ENCODE measurements at places on chromosomes 13 and 19.

- DNase-seq = peak; percentile 13
These were observed 35.9 kb downstream of the OXGR1 start for GRCh38 chr13:96958286-96958891.

DNA sequence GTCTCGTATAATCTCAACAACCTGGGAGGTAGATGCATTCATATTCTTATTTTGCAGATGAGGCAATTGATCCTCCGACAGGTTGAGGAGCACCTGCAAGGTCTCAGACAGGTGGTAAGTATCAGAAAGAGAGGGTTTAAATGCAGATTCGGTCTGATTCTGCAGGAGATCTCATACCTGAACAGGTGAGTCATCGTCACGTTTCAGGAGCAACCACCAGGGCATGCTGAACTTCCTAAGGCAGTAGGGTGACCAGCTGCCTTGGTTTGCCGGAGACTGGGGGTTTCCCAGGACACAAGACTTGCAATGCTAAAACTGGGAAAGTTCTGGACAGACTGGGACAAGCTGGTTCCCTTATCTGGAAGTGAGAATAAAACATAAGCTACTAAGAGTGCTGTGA is 68.8 kb upstream of the TSHZ3 start:
- no peak for DNase-seq

DNA sequence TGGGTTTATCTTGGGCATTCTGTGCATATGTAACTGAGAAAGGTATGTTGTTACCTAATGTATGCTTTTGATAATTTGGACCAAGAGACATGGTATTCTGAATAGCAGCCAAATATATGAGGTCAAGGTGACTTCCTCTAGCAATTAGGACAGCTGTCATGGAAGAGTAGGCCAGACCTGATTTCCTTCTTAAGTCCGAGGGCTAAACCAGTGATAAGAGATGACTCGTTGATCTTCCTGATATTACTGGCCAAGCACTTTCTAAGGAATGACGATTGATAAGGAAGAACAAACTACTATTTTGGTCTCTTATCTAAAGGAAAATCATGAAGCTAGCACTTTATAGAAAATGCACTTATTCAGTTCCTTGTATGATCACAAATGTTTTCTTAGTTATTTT is 42.7 kb downstream of the ARHGAP35 start:
- no peak for DNase-seq

DNA sequence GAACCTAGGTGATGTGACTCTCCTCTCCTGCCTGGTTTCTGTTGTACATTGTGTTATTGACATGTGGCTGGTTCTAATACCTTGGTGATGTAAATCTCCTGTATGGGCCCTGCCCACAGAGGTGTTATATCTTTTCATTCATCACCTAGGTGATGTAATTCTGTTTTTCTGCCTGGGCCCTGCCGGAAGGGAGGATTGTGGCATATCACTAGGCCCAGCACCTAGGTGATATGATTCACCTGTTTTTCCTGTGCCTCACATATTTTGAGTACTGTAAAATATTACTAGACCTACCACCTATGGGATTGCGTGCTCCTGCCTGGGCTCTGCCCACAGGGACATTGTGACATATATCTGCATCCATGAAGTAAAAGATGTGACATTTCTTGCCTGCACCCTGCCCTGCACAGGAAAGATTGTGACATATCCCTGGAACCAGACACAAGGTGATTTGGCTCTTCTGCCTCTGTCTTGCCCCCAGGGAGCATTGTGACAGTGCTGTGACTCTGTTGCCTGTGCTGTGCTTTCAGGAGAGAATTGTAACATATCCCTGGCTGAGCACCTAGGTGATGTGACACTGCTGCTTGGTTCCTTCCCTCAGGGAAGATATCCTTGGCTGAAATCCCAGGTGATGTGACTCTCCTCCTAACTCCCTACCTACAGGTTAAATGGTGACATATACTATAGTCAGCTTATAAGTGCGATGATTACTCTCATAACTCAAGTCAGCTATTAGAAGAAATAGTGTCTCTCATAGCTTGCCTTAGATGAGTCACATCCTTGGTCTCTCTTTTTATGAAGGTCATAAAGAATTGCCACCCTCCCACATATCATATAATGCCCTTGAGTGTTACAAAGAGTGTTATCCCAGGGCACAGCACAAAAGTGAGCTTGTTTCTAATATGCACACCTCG is 13.3 kb upstream of the ZNF681 start:
- DNase-seq = no peak

GRCh38 chr13:26280822-26281221 is 26.9 kb downstream of the CDK8 start:
- no peak for DNase-seq

DNA sequence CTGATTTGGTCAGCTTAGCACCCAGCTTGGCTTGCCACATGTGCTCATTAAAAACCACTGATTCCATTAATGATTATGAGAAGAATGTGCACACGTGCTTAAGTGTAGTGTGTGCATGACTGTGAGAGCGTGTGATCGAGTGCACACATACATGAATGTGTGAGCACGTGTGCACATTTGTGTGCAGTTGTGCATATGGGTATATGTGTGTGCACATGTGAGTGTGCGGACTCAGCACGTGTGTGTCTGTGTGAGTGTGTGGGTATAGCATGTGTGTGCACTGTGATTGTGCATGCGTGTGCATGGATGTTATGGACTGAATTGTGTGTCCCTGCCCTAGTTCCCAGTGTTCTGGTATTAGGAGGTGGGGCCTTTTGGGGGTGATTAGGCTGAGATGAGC is 202.1 kb upstream of the ZNF536 start:
- no peak for DNase-seq

DNA sequence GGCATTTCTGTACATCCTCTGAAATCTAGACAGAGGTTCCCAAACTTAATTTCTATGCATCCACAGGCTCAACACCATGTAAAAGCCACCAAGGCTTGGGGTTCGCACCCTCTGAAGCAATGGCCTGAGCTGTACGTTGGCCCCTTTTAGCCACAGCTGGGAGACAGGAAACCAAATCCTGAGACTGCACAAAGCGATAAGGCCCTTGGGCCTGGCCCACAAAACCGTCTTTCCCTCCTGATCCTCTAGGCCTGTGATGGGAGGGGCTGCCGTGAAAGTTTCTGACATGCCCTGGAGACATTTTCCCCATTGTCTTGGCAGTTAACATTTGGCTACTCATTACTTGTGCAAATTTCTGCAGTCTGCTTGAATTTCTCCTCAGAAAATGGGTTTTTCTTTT is 766.4 kb downstream of the GPC5 start:
- DNase-seq = no peak

DNA sequence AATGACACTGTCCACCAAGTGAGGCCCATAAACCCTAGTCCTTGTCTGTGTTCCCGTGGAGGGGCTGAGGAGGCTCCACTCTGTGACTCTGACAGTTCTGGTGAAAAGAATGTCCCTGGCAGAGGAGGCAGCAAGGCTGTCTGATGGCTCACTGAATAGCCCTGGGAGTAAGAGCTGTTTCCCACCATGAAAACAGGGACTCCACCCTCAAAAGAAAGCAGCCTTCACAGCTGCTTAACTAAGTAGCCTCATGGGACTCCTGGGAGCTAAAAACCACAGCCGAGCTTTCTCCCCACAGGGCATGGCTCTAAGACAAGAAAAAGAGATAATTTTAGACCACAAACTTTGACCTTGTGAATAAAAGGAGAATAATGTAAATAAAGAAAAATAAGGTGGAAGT is 135.1 kb upstream of the FRY start:
- DNase-seq = peak; percentile 27

DNA sequence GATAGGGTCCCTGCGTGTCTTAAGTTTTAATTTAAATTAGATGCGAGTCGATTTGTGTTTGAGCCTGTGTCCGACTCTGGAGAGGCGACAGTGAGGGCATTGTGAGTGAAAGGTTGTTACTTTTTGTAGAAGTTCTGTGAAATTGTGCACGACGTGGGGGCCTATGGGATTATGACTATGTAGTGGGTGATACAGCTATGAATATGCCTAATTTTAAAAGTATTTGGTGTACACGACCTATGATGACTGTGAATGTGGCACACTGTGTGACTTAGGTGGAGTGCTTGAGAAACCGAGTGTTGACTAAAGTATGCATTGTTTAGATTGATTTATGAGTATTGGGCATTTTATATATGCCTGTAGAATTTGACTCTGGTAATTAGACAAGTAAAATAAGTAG is 646 bp downstream of the ZNF567 start:
- DNase-seq = peak; percentile 16

GRCh38 chr19:7916103-7916954 is 1.7 kb downstream of the TGFBR3L start:
- peak; percentile 60 for DNase-seq

DNA sequence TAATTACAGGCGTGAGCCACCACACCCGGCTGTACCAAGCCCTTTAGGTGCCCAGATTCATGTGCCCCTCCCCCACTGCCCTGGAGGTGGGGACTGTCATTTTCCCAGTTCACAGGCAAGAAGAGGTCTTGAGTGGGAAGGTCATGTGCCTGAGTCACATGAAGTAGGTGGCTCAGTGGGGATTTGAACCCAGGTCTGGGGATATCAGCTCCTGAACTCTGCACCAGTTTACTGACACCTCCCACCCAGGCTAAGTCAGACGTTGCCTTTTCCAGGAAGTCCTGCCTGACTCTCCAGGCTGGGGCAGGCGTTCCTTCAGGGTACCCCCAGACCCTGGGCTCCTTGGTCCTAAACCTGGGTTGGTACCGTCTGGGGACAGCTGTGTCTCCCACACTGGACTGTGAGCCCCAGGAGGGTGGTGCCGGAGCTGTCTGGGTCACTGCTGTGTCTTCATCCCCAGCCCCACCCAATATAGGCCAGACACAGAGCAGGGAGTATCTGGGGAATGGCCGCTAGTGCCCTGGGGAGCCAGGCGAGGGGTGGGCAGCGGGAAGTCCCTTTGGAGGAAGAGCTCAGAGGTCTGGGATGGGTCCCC is 8.6 kb downstream of the VASP start:
- DNase-seq = no peak

DNA sequence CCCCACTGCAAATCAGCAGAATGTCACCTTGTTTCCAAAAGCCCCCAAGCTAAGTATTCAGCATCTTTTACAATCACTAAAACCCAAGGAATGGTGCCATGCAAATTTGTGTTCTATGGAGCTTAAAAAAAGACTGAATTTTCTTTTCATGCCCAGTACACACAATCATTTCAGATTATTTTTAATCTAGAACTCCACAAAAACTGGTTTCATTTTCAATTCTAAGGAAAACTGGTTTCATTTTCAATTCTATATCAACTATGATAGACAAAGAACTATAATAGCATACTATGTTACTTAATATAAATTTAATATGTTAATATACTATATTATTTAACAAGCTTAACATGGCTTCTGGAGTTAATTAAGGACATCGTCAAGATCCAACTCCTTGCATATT is 88.4 kb upstream of the DOCK9 start:
- no peak for DNase-seq

DNA sequence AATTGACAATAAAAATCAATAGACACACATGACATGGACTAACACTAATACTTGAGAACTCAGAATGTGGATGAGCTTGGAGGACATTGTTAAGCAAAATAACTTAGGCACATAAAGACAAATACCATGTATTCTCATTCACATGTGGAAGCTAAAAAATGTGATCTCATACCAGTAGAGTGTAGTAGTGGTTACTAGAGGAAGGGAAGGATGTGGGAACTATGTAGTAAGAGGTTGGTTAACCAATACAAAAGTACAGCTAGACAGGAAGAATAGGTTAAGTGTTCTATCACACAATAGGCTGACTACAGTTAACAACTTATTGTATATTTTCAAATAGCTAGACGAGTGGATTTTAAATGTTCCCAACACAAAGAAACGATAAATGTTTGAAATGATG is 415.8 kb upstream of the KLF12 start:
- DNase-seq = no peak

GRCh38 chr19:20470345-20471135 is 95.0 kb downstream of the ZNF737 start:
- no peak for DNase-seq

- no peak for DNase-seq
These were observed 73.5 kb upstream of the IRS2 start for GRCh38 chr13:109859898-109860297.

DNA sequence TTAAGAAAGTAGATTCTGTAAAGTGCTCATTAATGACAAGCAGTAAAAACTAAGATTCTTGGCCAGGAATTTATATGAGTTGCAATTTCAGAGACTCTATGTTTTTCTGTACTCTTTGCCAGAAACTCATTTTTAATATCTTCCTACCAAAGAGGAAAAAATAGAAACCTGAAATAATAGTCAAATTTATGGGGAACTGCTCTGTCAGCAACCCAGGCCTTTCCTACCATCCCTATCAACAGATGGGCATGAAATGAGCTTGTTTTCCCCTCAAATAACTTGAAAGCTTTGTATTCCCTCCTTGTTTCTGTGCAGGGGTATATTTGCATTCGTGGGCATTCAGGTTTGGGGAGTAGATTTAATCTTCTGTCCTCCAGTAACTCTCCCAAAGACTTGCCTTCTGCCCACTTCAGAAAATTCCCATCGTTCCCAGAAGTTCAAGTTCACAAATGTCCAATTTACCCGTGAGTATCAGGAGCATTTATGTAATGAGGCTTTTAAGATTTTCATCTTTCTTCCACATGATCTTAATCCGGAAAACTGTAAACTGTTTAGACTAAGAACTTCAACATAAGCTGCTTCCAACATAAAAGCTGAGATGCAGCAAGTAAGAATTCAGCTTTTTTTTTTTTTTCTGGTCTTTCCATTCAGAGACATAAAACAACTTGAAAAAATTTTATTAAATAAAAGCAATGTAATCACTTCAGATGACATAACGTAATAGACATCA is 363.1 kb downstream of the EFNB2 start:
- no peak for DNase-seq

DNA sequence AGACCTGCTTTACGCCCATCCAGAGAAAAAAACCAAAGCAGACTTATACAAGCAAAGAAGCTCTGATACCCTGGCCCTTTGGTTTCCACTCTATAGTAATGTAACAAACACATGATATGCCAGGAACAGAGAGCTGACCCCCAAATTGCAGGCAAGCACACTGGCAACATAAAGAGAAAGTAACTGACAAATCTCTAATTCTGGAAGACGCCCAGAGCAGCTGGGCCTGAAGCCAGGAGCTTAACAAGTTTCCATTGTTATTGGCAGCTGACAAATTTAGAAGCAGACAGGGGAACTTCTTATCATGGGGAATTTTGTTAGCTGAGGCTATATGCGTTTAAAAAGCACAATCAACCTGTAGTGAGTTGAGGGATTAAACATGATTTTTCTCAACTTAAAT is 158.0 kb downstream of the DLEU7 start:
- DNase-seq = no peak

Data from GM13976 (cell line).